ENCODE measurements at places on chromosomes 12 and 14.
A peak's percentile ranks its signal among the peaks of the same experiment; 100 is the strongest.

DNA sequence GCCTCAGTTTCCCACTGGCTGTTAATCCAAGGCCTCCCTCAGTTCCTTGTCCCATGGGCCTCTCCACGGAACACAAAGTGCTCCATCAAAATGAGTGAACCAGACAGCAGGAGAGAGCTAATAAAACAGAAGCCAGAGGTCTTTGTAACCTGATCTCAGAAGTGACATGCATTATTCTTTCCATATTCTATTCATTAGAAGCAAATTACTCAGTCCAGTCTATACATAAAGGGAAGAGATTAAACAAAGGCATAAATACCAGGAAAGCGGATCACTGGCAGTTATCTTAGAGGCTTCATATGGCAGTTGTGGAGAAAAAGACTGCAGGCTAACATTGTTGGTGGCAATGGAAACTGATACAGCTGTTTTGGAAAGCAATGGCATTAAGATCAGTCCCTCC lies 170.6 kb upstream of the GARIN6 start:
- DNase-seq: no peak

DNA sequence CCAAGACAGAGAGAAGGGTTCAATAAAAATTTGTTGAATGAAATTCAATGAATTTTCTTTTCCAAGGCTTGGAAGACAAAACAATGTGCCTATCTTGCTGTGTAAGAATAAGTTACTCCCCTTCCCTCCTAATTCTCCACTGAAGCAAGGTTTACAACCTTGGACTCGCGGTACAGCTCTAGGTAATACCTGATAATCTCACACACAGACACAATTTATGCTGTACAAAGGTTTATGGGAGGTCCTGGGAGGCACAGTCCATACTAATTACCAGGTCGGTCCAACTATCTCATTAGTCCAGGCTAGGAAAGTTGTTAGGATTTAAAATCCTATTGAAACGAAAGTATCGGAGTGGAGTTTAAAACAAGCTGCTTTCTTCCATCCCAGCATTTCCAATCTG lies 42.6 kb downstream of the NELL2 start:
- no peak for DNase-seq

DNA sequence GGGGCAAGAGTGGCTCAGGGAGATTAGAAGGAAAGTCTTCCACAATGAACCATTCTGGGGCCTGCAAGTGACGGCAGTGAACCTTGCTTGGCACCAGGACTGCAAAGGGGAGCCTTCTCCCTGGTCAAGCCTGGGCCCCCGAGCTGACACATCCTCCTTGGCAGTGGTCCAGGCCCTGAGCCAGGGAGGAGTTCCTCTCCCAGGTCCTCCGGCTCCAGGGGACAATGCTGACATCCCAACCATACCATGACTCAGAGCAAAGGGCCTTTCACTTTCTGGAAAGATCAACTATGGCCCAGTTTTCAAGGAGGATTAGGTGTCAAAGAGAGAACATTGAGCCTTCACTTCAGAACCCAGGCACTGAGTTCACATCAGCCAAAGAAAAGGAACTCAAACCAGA lies 756.5 kb upstream of the TBX3 start:
- no peak for DNase-seq

DNA sequence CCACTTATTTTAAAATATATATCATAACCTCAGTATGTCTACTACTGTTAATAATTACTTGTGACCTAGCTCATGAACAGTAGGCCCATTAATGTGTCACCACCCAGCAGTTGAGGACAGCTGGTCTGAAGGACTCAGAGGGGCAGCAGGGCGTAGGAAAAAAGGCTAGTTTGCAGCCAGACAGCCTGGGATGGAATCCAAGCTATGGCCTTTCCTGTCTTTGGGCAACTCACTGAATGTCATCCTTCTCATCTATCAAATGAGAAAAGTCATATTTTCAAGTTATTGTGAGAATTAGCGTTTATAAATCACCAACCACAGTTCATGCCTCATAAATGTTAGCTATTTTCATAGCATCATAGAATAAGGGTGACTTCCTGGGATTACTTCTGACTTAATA lies 12.3 kb downstream of the DENND5B start:
- DNase-seq: no peak

GRCh38 chr12:84913129-84913515 lies 523 bp upstream of the SLC6A15 start:
- no peak for DNase-seq

DNA sequence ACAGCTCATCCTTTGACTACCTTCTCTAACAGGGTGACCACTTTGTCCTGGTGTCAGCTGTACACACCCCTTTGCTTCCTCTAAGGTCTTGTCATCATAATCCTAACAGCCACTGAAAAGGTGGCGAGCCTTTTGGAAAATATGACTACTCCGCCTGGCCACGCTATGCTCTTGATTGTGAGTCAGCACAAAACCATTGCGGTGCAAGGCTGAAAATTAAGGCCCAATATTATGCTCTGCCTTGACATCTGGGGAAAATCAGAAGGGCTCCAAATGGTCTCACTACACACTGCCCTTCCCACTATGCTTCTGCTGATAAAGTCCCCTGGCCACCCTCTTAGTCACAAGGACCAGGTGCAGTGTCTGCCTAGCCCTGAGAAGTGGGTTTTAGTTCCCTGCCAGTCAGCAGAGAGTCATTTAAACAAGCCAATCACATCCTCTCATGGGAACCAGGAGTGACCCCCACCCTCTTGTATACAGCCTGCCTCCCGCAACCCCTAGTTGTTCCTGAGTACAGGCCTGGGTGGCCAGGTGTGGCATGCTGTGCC lies 34.3 kb downstream of the FGD6 start:
- DNase-seq: no peak

DNA sequence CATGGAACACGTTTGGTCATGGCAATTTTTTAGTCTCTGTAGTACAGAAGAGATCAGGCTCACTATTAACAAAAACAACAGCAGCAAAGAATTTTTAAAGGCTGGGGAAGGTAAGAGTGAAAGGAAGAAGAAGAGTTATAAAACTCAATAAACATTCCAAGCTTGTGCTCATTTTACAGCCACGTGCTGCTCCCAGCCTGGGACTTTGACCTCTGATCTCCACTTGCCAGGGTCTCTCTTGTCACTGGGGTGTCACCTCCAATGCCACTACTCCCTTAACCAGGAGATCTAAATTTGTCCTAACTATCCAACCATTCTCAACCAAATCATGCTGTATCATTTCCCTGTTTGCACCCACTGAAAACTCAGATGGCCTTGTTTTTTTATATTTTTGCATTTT lies 605.1 kb downstream of the VRK1 start:
- no peak for DNase-seq

DNA sequence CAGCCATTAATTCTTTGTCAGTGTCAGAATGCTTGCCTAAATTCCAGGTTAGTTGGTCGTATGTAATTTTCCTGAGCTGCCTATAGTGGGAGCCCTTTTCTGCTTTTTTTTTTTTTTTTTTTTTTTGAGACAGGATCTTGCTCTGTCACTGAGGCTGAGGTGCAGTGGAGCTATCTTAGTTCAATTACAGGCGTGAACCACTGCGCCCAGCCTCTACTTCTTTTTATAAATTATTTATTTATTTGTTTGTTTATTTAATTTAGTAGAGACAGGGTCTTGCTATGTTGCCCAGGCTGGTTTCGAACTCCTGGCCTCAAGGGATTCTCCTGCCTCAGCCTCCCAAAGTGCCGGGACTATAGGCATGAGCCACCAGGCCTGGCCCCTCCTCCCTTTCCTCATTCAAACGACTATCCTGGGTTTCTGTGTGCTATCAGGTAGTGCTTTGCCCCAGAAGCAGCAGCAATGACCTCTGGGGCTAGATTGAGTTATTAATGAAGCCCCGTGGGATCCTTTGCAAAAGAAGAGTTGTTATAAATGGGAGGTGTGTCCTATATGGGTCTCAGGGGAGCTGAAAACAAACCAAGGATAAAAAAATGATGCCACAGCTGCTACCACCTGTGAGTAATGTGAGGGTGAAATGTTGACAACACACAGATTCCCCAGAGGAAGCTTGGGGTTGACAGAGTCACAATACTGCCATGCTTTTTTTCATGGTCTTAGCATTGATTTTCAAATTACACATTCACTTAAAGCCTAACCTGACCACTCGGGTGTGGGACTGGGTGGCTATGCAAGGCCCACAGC lies 34.6 kb upstream of the NFKBIA start:
- no peak for DNase-seq

DNA sequence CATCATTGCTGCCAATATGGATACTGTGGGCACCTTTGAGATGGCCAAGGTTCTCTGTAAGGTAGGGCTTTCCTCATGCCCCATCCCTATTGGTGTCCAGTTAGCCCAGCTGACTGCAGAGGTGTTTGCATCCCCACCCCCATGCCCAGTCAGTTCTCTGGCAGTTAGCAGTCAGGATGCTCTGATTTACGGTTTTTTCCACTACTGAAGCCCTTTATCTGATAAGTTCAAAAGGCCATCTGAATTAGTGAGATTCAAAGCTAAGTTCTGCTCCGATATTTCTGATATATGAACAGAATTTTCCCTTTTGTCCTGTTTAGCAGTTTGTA lies 773 bp downstream of the GMPR2 start:
- no peak for DNase-seq

DNA sequence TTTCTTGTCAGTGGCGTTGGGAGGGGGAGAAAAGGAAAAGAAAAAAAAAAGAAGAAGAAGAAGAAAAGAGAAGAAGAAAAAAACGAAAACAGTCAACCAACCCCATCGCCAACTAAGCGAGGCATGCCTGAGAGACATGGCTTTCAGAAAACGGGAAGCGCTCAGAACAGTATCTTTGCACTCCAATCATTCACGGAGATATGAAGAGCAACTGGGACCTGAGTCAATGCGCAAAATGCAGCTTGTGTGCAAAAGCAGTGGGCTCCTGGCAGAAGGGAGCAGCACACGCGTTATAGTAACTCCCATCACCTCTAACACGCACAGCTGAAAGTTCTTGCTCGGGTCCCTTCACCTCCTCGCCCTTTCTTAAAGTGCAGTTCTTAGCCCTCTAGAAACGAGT lies 1.9 kb downstream of the ASCL1 start:
- no peak for DNase-seq

DNA sequence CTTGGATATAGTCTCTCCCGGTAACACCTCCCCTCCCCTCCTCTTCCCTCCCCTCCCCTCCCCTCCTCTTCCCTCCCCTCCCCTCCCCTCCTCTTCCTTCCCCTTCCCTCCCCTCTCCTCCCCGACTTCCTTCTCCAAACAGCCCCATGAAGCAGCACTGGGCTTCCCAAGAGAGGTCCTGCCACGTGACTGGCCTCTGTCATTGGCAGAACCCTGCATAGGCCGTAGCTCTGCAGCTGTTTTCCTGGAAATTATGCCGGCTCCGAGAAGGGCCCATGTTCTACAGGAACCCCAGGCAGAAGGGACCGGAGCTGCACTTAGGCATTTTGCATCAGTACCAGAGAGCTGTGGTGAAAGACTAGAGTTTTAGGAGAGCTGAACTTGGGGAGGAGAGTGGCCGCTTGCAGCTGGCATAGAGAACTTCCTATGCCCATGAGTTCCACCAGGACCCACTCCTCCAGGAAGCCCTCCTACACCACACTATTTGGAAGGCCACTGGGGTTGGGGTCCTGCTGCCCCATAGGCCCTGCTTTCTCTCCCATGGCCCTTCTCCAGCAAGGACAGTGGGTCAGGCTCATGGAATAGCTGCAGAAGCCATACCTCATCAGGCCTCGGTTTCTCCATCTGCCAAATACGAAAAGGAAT lies 5.1 kb upstream of the TNFAIP2 start:
- no peak for DNase-seq

- DNase-seq: peak; percentile 62
Observed at GRCh38 chr12:50764286-50765094, 589 bp downstream of the ATF1 start.

GRCh38 chr14:96824283-96824682 lies 27.1 kb downstream of the VRK1 start:
- DNase-seq: no peak

DNA sequence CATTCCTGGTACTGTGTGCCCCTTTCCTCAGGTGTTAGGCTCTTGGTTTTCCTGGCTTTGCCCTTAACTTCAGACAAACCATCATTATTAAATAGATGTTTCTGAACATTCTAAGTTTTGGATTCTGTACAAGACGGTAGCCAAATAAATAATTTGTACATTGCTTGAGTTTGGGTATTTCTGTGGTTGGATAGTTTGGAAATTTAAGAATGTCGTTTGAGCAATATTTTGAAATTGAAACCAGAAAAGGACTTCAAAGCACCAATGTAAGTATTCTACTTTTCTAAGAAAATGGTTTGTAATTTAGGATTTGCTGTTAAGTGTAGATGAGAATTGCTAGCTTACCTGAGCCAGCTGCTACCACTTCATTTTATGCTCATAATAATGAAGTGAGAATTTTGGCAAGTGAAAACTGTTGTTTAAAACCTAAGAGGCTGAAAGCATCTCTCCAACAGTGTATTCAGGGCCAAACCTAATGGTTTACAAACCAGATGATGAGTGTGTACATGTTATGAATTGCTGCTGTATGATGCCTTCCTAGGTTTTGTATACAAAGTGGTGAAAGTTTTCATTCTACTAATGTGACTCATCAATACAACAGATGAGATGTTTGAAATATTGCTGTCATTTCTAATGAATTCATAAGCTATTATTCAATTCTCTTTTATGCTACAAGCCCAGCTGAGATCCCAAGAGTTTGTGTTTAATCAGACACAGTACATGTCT lies 181.5 kb upstream of the PRKD1 start:
- DNase-seq: no peak

- DNase-seq: no peak
Observed at GRCh38 chr12:90407841-90408240, 547.1 kb downstream of the CCER1 start.

- DNase-seq: no peak
Observed at GRCh38 chr12:105864901-105865300, 273.9 kb downstream of the NUAK1 start.

DNA sequence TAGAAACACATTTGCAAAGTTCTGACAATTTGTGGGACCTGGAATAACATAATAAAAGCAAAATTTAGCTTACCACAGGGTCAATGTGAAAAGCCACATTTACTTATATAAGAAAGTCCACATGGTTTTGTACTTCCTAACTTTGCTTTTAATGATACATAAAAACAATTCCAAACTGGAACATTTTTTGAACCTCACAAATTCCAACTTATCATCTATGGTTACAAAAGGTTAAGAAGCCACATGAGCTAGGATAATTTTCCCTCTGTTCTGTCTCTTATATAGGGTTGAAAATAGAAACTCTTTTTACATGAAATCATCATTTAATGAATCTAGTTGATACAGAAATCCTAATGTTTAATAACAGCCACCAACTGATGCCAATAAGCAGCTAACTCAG lies 8.9 kb upstream of the RERG start:
- DNase-seq: no peak

- no peak for DNase-seq
Observed at GRCh38 chr12:79023784-79024183, 159.2 kb downstream of the SYT1 start.

GRCh38 chr12:78746001-78746400 lies 118.6 kb upstream of the SYT1 start:
- no peak for DNase-seq

- DNase-seq: no peak
Observed at GRCh38 chr12:54428050-54429013, 9.3 kb upstream of the ITGA5 start.

All from posterior cingulate gyrus (tissue), 11 donors.